Activated naive CD4-positive, alpha-beta T cell (primary cell): ENCODE measurements at places on chromosomes 5 and 9.
A peak's percentile ranks its signal among the peaks of the same experiment; 100 is the strongest.

GRCh38 chr9:135976944-135977343 is 15.8 kb upstream of the UBAC1 start:
- no peak for DNase-seq

GRCh38 chr5:140182075-140182711 is 7.2 kb downstream of the CYSTM1 start:
- DNase-seq: no peak

DNA sequence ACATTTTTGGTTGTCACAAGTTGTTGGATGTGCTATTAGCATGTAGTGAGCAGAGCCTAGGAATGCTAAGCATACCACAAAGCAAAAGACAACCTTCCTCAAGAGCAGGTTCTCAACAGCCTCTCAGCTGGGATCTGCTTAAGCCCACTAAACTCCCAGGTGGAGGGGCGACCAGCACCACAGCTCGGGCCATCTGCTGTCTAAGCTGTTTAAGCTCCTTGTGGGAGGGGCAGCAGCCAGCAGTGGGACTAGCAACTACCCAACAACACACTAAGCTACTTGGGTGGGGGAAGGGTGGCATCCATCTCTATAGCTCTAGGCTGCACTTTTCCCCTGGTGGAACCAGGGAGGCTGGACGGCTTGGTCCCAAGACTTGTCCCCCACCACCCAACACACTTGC is 1052.7 kb upstream of the ARRDC3 start:
- DNase-seq: no peak

GRCh38 chr5:25950681-25951080 is 1087.7 kb downstream of the CDH9 start:
- DNase-seq: no peak

GRCh38 chr5:89338935-89339334 is 456.0 kb upstream of the MEF2C start:
- no peak for DNase-seq

- DNase-seq: no peak
Observed at GRCh38 chr9:680106-680505, 161.4 kb upstream of the DMRT1 start.

GRCh38 chr5:141958113-141958512 is at the start of gene PCDH12:
Gene PCDH12 (minus strand): TSS chr5:141958202. CDS start chr5:141957851, 351 bp downstream.
- DNase-seq: no peak

DNA sequence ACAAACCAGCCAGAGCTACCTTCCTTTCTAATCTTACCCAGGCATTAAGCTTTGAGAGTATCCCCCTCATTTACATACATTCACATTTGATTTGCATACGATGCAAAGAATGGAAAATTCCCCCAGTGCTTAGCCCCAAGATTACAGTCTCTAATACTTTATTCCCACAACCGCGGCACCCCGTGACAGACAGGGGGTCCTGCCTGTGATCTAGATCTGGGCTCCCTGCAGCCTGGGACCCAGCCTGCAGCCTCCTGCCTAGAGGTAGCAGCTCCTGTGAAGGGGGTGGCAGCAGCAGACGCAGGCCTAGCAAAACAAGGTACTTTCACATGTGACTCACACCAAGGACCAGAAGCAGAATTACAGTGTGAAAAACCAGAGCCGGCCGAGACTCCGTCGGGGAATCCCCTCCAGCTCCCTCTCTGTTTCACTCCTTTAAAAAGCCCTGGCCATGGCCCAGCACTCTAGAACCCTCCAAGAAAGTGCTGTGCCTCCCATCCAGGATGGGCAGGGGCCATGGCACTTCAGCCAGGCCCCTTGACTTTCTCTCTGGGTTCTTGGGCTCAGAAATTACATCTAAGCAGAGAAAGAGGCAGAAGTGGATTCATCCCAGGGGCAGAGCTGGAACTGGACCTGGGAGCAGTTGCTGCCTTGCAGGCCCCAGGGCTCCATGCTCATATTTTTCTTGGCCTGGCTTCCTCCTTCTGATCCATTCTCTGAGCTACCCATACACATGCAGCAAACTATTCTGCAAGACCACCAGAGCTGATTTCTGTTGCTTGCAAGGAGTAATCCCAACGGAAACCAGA is 14.0 kb upstream of the TCF7 start:
- peak; percentile 66 for DNase-seq

GRCh38 chr5:180684623-180685161 is 35.3 kb upstream of the FLT4 start:
- DNase-seq: peak; percentile 15

GRCh38 chr5:151966046-151966445 is 41.4 kb upstream of the GLRA1 start:
- no peak for DNase-seq

GRCh38 chr9:134571326-134571931 is 70.2 kb upstream of the COL5A1 start:
- no peak for DNase-seq

DNA sequence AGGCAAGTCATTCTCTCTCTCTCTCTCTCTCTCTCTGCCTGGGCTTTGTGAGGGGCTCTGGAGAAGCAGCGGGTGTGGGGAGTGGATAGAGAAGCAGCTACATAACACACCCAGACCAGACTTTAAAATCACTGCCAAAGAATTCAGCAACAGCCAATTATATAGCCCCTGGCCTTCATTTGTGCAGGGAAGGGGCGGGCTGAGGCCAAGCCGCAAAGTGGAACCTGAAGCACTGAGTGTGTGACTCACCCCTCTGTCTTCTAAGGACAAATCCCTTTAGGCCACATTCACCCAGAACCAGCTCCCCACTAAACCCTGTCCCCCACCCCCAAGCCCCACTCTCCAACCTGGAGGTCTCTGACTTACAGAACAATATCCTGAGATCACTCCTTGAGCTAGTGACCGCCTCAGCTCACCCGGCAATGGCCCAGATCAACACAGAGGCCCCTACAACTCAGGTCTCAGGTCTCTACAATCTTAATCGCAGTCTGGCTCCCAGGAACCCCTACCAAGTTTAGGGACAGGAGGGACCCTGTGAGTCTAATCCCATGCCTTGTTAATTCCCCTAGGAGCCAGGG is 6.0 kb downstream of the B4GALT1 start:
- DNase-seq: no peak

GRCh38 chr9:13213337-13213736 is 66.2 kb downstream of the MPDZ start:
- no peak for DNase-seq

DNA sequence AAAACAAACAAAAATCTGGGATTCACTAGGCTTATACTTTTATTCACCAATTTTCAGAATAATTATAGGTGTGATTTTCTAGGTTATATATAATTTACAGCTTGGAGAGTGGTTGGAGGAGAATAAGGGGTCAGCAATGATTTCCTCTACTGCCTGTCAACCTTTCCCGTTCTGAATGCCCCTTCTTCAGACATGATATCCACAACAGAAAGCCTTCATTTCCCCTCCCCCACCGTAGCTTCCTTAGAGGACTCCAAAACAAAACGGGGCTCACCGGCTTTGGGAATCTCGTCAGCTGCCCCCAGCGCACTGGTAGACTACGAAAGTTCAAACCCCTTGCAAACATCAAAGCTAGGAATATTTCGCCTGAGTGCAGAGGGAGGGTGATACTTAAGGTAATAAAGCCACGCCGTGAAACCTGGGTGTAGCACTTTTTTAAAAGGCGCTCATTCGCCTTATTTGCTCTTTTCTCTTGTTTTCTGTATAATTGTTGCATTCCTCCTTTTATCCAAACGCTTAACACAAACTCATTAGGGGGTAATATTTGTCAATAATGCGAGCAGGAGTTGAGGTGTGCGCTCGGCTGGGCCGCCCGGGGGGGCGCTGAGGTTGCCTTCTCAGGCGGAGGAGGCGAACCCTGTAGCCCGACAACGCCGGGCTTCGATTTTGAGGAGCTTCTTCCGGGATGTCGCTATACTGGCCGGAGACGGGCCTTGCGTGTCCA is 2.4 kb downstream of the OTP start:
- no peak for DNase-seq

DNA sequence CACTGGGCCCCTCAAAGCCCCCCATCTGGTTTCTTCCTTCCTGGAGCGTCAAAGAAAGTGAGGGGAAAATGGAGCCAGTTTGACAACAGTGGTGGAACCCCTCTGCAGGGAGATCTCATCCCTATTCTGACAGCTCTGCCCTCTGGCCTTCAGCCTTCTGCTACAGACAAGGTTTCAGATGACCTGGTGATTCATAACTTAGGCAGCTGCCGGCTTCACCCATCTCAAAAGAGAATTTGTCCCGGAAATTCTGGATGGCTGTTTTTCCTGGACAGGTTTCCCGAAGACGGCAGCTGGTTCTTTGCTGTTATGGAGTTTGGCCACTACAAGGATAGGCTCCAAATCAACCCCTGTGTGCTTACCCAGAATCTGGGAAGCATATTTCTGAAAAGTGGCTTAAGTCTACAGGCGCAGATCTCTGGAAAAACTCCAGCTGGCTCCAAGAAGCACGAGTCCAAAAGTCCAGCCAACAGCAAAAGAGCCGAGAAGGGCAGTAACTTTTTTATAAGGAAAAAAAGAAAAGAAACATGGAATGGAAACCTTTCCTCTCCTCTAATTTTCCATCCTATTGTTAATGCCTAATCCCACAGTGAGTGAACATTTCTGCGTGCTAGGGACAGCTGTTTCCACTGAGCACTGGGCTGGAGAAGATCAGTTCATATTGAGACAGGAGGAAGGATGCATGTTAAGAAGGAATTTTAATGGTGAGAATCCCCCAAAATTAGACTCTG is 54.5 kb downstream of the ZNF366 start:
- no peak for DNase-seq

DNA sequence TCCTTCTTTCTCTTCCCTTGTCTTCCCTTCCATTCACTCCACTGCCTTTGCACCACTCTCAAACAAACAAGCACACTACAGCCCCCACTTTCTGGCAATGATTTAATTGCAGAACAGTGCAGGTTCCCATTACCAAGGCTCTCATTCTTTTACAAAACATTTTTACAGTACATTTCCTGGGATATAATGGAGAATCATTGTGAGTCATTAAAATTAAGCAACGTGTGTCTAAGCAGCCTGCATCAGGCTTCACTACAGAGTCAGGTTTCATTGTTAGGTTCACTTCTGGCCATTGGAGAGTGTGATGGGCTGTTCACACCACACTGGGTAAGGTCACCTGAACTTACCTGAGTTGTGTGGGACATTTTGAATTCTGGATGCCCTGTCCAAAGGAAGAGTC is 303.5 kb downstream of the TRIM32 start:
- DNase-seq: no peak

- DNase-seq: no peak
Observed at GRCh38 chr9:97990259-97990658, 7.1 kb downstream of the ANP32B start.

- DNase-seq: no peak
Observed at GRCh38 chr9:118670011-118670953, 699.0 kb downstream of the BRINP1 start.

- DNase-seq: no peak
Observed at GRCh38 chr5:76393035-76393680, 9.9 kb upstream of the IQGAP2 start.

DNA sequence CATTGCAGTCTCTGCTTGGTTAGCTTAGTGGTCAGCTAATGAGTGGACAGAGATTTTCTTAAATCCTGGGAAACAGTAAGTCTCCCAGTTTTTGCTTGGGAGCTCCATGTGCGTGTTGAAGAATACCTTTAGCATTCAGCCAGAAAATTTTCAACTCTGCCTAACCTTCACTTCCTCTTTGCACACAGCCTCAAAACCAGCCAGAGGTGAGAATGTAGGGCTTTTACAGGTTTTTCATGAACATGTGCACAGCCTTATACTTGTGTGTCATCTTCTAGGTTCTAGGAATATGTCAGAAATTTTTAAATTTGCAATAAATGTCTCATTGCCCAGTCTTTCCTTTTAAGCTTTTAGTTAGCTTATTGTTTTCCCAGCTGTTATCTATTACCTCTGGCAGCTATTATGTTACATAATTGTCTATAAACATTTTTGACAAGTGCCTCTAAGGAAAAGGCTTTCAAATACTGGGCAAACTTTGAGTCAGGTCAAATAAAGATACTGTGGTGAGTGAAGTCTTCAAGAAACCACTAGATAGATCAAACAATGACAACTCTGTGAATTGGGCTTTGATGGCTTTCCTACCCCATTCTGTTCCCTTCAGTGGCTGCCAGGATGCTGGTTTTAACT is 12.7 kb downstream of the ADGRV1 start:
- DNase-seq: no peak

- no peak for DNase-seq
Observed at GRCh38 chr5:150642567-150642927, 2.1 kb downstream of the SYNPO start.

- DNase-seq: peak; percentile 23
Observed at GRCh38 chr9:113580041-113580953, 116.8 kb downstream of the RGS3 start.

DNA sequence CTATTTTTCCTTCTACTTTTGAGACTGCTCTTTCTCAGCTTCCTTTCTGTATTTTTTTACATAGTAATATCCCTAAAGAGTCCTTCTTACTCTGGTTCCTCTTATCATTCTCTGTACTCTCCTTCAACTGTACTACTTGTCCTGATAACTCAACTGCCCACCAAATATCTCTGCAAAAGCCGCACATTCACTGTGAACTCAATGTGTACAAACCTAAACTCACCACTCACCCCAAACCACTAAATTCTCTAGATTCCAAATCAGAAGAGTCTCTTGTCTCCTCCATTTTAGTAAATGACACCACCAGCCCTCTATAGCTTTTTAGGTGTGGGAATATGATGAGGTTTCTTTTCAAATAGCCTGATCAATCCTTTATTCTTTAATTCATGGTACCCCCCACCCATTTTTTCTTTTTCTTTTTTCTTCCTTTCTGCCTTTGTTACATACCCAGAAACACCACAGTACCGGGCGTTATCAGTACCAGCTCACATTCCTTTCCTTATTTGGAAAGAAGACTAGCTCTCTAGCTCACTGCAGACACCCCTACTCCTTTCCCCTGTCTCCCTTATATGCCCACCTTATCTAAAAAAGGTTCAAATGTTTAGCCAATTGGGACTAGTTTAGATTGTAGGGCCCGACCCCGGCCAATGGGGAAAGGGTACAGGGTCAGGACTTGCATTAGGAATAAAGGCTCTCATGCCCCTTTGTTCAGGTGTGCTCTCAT is 63.1 kb upstream of the RANBP6 start:
- DNase-seq: no peak

- no peak for DNase-seq
Observed at GRCh38 chr5:29796013-29796412, 1397.5 kb upstream of the CDH6 start.

- no peak for DNase-seq
Observed at GRCh38 chr9:124210697-124211096, 47.1 kb upstream of the NEK6 start.

- no peak for DNase-seq
Observed at GRCh38 chr9:117413346-117414219, 1.3 kb downstream of the ASTN2 start.

- DNase-seq: no peak
Observed at GRCh38 chr5:152177626-152178349, 227.3 kb downstream of the NMUR2 start.

GRCh38 chr5:6847870-6848269 is 134.6 kb downstream of the TENT4A start:
- DNase-seq: no peak
